ENCODE measurements at places on chromosomes 6 and 20.

DNA sequence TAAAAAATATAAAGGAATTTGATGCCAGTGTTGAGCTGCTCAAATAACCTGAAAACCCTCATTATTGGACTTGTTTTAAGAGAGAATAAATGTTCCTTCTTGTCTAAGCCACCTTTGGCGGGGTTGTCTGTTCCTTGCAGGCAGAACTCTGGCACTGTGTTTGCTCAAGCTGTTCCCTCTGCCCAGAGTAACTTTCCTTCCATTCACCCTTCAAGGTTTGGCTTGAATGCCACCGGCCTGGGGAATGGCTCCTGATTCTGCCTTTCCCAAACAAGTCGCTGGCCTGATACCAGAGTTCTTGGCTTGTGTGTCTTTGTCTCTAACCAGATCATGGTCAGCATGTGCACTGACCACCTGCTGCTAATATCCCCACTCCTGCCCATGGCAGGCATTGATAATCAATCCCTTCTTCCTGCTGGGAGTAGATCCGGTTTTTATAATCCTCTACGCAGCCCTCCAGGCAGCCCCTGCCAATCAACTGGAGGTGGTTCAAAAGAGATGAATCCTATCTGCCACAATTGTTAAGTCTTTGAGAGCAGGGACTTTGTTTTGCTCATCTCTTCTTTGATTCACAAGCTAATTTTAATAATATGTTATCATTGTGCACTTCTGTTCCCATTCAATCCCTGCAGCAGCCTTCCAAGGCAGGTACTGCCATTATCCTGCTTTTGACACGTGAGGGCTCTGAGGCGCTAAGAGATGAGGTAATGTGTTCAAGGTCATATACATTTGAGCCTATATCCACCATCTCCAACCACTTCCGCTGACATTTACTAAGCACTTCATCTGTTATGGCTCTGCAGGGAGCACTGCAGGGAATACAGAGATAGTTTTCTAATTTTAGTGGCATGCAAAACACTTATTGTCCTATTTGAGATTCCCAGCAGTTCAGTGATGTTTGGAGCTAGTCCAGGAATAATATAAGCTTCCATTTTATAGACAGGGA lies 3.1 kb upstream of the CCM2L start:
- no peak for DNase-seq

DNA sequence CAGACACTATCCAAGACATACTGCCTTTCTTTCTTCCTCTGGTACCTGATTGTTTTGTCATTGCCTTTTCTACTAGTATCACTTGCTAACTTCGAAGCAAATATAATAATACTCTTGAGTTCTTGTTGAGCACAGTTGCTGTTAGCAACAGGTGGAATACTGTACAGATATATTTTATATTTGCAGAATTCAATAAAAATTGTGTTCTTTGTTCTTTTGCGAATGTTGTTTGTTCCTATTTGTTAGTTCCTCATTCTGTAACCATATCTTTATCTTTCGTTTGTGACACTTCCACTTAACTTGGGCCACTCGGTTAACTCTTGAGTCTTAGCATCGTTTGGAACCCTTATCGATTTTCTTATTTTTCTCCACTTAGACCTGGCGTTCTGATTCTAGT lies 868 bp downstream of the CYB5R4 start:
- DNase-seq: no peak

- no peak for DNase-seq
Observed at GRCh38 chr20:47704746-47705496, 80.4 kb downstream of the SULF2 start.

DNA sequence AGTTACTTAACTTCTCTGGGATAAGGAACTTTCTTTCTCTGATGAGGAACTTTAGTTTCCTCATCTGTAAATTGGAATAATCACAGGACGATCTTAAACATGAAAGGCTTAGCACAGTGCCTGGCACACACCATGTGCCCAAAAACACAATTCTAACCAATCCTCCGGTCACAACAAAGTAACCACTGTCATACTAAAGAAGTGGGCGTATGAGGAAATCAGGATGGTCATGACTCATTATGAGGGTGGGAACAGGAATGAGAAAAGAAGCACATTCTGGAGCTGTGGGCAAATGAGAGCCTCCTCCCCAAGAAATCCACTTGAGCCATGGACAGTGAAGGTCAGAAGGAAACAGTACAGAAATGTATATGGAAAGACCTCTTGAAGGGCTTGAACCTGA lies 82.9 kb downstream of the LRFN2 start:
- DNase-seq: no peak

- DNase-seq: no peak
Observed at GRCh38 chr6:11609324-11610071, 71.9 kb downstream of the TMEM170B start.

DNA sequence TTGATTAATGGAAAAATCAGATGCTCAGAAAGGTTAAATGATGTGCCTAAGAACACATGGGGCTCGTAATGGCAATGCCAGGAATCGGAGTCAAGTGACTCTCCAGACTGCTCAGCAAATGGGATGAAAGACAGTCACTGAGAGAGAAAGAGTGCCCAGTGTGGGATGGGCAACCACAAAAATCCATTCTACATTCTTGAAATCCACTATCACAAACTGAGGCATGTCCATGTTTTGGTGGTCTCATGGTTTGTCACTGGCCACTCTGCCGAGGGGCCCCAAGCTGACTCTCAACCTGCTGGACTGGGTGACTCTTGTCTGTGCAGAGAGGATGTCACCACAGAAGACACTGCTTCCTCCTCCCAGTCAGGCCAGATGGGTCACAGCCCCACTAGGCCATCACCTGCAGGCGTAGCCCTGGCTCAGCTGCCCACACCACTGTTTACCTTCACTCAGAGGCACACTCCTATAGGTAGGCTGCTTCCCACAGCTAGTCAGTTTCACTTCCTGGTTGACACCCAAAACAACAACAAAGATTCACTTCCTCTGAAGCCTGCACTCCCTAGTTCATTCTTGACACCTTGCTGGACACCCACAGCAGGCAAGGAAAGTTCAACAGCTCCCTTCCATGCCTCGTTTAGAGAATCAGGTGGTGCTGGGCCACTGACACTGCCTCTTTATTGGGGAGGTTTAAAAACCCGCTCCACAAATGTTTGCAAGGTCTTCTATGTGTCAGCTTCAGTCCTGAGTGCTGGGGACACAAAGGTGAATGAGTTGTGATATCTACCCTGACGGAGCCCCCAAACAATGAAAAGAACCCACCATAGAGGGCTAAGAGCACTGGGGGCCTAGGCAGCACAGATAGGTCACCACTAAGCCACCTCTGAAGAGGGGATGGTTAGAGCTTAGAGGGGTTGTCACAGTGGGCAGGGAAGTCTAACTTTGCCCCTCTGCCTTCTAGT lies 21.7 kb downstream of the MAP1LC3A start:
- DNase-seq: no peak

DNA sequence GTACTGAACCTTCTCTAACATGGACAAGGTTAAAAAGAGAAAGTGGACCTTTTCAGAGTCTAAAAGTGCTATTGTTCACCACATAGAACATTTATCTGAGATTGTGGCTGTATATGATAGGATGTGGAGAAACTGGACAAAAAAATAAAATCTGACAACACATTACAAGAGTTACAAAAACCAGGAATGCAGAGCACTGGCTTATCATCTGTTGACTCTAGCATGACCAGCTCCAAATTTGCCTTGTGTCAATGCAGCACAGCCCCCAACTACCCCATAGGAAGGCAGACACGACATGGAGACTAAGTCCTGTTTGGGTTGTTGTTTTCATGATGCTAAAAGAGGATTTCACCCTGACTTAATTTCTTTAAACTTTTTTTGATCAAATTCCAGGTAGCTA lies 436.9 kb upstream of the MARCKS start:
- DNase-seq: no peak

DNA sequence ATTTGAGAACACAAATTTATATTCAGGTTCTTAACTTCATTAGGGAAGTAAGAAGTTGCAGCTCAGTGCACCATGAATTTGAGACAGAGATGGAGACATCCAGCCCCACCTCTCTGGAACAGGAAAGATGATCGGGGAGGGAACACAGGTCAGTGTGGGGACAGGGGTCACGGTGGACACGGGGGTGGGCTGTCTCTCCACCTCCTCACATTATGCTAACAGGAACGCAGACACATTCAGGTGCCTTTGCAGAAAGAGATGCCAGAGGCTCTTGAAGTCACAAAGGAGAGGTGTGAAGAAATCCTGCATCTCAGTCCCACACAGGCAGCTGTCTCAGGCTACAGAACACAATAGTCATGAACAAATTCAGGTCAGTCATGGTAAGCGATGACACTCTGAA lies 3.1 kb downstream of the HLA-C start:
- no peak for DNase-seq

GRCh38 chr20:48926821-48927220 lies 5.3 kb downstream of the ARFGEF2 start:
- no peak for DNase-seq

DNA sequence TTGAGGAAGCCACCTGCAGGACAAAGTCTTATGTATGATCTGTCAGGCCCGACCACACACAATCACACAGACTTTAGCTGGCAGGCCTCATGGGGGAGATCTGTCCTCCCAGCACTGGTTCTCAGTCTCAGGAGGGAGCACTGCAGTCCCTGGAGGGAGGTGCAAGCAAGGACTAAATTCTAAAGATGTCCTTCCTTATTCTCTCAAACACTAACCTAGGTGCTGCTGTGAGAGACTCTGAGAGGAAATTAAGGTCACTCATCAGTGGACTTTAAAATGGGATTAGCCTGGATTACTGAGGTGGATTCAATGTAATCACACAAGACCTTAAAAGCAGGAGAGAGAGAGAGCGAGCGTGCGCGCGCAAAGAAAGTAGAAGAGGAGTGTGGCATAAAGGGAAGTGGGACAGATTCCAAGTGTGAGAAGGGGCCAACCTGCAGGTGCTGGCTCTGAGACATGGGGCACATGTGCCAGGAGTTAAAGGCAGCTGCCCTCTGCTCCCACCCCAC lies 14.3 kb downstream of the GLO1 start:
- no peak for DNase-seq

DNA sequence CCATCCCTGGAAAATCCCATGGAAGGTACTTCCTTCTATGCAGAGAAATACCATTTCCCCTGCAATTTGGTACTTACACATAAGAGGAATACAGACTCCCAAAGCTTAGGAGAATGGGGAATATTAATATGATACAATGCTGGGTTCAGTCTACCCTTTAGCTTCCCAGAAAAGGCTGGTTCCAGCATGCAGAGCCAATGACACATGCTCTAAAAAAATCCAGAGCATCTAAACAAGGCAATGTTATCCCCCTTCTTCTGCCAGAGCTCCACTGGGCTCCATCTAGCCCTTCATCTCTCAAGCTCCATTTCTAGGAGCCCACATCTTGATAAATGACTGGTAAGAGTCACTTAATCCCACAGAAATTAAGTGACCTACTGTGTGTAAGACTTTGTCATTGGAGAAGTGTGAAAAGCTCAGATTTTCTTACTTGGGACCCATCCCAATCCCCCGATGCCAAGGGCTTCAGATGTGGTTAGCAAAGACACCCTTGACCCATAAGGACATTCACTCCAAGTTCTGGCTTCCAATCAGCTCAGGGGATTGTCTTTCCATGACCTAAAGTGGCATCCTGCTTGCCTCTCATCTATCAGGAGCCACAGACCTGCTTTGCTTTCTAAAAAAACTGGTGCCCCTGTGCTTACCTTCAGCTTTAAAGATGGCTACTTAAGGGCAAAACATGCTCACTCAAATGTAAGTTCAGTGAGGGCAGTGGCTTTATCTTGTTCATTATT lies 137.5 kb downstream of the UNC5CL start:
- DNase-seq: no peak

GRCh38 chr20:54545676-54546358 lies 70.4 kb downstream of the DOK5 start:
- no peak for DNase-seq

DNA sequence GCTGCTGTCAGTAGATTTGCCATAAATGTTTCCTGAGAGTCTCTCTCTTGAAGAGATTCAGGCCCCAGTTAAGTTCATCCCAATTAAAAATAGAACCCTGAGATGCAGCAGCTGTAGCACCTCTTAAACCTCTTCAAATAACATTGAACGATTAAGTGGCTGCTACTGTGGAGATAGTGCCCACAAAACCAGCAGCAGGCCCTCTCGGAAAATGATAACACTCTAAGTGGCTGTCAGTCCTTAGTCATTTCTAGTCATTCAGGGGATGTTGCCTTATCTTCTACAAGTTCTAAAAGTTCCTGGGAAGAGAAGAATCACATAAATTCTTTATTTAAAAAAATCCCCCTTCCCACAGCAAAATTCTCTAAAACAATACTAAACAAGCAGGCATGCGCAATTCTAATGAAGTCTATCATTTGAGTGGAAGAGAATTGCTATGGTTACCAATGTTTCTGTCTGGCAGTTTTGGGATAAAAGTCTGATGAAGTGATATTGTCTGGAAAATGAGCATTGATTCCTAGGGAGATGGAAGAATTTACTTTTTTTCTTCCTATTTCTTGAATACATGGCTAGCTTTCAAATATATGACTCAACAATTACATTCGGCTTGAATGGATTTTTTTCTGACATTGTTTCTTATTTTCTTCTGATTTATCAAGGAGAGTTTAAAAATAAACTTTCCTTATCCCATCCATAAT lies 131.9 kb downstream of the TRMT11 start:
- DNase-seq: no peak

DNA sequence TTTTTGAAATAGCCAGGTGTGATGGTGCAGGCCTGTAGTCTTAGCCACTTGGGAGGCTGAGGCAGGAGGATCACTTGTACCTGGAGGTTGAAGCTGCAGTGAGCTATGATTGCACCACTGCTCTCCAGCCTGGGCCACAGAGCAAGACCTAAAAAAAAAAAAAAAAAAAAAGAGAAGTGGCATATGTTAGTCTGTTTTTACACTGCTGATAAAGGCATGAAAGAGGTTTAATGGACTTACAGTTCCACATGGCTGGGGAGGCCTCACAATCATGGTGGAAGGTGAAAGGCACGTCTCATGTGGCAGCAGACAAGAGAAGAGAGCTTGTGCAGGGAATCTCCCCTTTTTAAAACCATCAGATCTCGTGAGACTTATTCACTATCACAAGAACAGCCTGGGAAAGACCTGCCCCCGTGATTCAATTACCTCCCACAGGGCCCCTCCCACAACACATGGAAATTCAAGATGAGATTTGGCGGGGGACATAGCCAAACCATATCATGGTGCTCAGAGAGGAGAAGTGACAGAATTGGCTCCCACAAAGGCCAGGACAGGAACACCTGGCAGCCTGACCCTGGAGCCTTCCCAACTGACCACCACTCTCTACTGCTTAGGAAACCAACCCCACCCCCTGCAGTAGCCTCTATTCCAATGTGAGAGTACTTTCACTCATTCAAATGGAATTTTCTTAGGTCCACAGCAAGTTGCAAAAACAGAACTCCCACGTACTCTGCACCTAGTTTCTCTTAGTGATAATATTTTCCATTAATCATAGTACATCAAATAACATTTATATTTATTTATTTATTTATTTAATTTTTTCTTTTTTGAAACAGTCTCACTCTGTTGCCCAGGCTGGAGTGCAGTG lies 29.8 kb downstream of the ARHGAP40 start:
- DNase-seq: no peak

- no peak for DNase-seq
Observed at GRCh38 chr6:138654715-138655634, 118.6 kb upstream of the CCDC28A start.

Data from NCI-H1105 treated with DMSO at 0.1 percent for 48 hours (cell line).